Fibroblast of skin of left biceps (primary cell): ENCODE measurements at places on chromosomes 3 and 15.

- no peak for DNase-seq
These were observed 5.6 kb upstream of the TMEM62 start for GRCh38 chr15:43127752-43128151.

DNA sequence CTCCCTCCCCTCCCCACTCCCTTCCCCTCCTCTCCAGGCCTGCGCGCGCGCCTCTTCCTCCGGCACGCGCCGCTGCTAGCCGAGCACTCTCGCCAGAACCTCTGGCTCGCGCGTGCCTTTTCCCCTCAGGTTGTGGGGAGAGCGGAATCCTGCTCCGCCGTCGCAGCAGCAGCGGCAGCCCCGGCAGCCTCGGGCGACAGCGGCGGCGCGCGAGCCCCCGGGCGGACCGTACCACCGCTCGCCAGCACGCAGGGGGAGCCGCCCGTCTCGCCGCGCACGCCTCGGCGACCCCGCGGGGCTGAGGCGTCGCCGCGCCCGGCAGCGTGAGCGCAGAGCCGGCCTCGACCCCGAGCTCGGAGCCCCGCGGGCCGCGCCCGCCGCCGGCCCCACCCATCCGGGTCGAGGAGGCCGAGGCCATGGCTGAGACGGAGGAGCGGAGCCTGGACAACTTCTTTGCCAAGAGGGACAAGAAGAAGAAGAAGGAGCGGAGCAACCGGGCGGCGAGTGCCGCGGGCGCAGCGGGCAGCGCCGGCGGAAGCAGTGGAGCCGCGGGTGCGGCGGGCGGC, at the start of gene CDV3:
TSS of gene CDV3 (plus strand) at position 58 of the 566 bp plus-strand sequence. CDS start at position 417, 359 bp downstream.
- no peak for DNase-seq

GRCh38 chr15:71648095-71648494, 162.3 kb upstream of the NR2E3 start:
- DNase-seq: no peak

DNA sequence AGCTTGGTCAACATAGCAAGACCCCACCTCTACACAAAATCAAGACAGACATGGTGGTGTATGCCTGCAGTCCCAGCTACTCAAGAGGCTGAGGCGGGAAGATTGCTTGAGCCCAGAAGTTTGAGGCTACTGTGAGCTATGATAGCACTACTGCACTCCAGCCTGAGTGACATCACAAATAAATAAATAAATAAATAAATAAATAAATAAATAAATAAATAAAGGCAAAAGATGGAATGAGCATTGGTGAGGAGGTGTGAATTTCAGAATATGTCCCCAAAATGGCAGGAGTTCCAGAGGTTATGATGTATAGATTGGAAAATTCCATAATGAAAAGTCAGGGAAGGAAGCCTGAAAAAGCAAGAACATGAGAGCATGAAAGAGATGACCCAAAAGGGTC, 249.9 kb downstream of the MEX3B start:
- no peak for DNase-seq

DNA sequence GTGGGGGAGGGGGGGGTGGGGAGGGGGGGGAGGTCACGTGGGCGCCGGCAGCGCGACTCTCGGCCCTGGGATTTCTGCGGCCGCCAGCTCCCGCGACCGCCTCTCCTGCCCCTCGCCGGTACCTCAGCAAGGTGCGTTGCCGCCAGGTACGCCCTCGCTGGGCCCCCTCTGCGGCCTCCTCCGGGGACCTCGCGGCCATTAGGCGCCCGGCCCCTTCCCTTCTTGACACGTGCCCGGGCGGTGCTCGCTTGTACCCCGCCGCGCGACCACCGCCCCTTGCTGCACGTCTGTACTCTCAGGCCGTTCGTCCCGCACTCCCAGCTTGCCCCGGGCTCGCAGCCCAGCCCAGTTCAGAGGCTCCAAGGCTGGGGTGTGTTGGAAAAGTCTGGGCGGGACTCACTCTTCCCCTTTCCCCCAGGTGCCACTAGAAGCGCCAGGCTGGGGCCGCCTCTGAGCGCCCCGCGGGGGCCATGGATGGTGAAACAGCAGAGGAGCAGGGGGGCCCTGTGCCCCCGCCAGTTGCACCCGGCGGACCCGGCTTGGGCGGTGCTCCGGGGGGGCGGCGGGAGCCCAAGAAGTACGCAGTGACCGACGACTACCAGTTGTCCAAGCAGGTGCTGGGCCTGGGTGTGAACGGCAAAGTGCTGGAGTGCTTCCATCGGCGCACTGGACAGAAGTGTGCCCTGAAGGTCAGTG, at the start of gene MAPKAPK3:
TSS of gene MAPKAPK3 (plus strand) at position 56 of the 696 bp plus-strand sequence. CDS start at position 471, 415 bp downstream.
- no peak for DNase-seq

DNA sequence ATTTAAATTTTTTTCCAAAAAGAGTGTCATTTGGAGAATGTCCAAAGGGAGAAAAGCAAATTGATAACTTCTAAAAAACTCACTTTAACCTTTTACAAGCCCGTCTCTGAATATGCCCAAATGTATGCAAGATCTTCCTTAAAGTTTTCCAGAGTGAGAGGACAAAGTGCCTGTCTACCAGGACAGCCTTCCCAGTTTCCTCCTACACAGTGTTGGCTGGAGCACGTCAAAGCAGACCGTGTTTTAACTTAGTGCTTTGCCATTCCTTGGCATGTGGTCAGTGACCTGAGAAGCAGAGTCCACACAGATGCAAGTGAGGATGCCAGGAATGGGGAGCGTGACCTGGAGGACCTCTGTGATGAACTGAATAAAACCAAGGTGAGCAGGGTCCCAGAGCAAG, 245.7 kb downstream of the FAM43A start:
- DNase-seq: no peak

DNA sequence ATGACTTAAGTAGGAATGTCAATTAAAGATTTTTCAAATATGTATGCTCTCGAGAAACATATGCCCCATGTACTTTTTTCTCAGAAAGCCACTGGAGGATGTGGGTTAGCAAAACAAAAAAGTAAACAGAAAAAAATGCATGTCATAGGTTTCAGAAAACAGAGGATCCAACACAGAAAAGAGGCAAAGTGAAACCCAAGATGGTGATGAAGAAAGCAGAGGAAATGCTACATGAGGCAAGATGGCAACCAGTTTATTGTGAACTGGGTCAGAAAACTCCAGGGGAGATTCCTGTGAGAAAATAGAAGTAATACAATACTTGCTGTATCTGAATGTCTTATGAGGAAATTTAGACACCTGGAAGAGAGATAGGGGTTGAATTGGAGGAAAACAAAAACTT, 30.8 kb upstream of the EOMES start:
- no peak for DNase-seq

- DNase-seq: no peak
These were observed 57.3 kb upstream of the PLXNA1 start for GRCh38 chr3:126925411-126926171.

DNA sequence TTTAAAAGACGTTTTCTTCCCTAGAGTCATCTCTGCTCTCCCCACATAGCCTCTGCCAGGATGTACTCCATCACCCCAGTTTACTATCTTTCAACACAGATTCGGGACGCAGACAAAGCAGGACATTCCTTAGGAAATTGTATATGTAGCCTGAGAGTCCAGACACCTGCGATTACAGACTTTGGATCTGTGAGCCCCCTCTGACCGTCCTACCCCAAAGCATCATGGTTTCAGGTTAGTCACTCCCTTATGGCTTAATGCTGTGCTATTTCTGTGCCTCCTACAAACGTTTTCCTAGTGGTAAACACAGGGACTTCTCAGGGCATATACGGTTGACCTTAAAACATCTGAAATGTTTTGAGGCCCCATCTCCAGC, 234.0 kb upstream of the BHLHE40 start:
- DNase-seq: no peak

GRCh38 chr3:97885931-97886824, 64.4 kb downstream of the CRYBG3 start:
- no peak for DNase-seq
